SJCRH30 (cell line): ENCODE measurements at places on chromosomes 2 and 18. TPM values are rescaled to one million over a fixed set of nuclear protein-coding genes. Genes with fewer than 3 reads are reported as not detected.

DSG1 gene
- 0.03 TPM in 1 of 2 replicates, not detected in the other for total RNA-seq

- no peaks in the 10 kb centered on the region for H3K4me1 ChIP-seq
- H3K36me3 ChIP-seq, result no peaks in the 10 kb centered on the region
- H3K27ac ChIP-seq, result no peak overlapping the region
- H3K4me3 ChIP-seq, result no peak overlapping the region
- DNase-seq, result no peak
- no peaks in the 10 kb centered on the region for H3K27me3 ChIP-seq
Observed at GRCh38 chr2:210337159-210337558, 22.2 kb upstream of the MYL1 start.

DNA sequence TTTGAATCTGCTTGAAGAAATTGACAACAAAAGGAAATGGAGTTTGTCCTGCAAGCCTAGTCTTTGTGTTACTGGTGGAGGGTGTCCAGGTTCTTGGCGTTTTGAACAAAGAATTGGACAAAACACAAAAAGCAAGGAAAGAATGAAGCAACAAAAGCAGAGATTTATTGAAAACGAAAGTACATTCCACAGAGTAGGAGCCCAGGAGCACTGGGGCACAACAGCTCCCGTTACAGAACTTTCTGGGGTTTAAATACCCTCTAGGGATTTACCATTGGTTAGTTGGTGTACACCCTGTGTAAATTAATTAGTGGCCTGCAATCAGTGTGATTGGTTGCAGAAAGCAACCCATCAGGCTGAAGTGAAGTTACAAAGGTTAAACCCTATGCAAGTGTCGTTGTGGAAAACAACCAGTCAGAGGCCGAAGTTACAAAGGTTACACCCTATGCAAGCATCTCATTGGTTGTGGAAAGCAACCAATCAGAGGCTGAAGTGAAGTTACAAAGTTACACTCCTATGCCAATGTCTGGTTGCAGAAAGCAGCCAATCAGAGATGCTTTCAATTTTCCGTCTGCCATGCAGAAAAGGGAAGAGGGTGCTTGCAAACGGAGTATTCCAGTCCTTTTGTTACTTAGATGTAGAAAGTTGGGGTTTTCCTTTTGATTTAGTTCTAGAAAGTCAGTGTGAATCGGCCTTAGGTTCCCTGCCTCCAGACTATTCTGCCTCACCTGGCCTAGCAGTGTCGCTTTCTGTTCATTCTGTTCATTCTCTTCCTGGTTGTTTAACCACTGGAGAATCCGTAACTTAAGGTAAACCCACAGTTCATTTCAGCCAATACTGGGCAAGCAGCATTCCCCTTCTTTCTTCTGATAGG lies 47.6 kb upstream of the PTH2R start:
- DNase-seq, result no peak
- H3K36me3 ChIP-seq, result peaks cover 33% of the 10 kb centered on the region
- H3K4me3 ChIP-seq, result no peak overlapping the region
- H3K4me1 ChIP-seq, result peaks cover 11% of the 10 kb centered on the region
- no peak overlapping the region for H3K27ac ChIP-seq
- H3K27me3 ChIP-seq, result no peaks in the 10 kb centered on the region

- no peak overlapping the region for H3K27ac ChIP-seq
- peaks cover 60% of the 10 kb centered on the region for H3K4me1 ChIP-seq
- H3K36me3 ChIP-seq, result peaks cover 12% of the 10 kb centered on the region
- H3K27me3 ChIP-seq, result no peaks in the 10 kb centered on the region
Observed at GRCh38 chr2:85183479-85183878, 50.3 kb downstream of the TCF7L1 start.
